ENCODE measurements at places on chromosomes 12 and 14.

GRCh38 chr14:59634617-59635016 is 58.0 kb upstream of the CCDC175 start:
- no peak for DNase-seq

- no peak for DNase-seq
Measured at GRCh38 chr12:124477107-124477915, 90.1 kb downstream of the NCOR2 start.

GRCh38 chr14:86766469-86766868 is 1226.5 kb downstream of the GALC start:
- DNase-seq = no peak

DNA sequence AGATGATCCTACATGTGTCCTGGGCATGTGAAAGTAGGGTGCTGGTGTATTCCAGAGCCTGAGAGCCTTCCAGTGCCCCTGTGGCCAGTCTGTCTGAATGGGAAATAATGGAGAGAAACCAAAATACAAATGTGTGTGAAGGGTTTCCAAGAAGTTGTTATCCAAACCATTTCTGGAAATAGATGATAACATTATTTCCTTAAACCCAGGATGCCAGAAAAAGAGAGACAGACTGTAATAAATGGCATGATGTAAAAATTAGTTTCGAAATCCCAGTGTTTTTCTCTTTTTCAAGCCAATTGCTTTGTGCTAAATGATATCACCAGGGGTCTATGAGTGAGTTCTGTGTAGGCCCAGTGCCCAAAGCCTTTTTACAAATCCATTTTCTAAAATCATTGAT is 175.3 kb downstream of the PHLDA1 start:
- no peak for DNase-seq

GRCh38 chr12:104197264-104197663 is 18.3 kb upstream of the TXNRD1 start:
- DNase-seq = no peak

All from brain pericyte (primary cell).